IPS-NIHi11 (cell line): ENCODE measurements at places on chromosomes 2 and 18.

DNA sequence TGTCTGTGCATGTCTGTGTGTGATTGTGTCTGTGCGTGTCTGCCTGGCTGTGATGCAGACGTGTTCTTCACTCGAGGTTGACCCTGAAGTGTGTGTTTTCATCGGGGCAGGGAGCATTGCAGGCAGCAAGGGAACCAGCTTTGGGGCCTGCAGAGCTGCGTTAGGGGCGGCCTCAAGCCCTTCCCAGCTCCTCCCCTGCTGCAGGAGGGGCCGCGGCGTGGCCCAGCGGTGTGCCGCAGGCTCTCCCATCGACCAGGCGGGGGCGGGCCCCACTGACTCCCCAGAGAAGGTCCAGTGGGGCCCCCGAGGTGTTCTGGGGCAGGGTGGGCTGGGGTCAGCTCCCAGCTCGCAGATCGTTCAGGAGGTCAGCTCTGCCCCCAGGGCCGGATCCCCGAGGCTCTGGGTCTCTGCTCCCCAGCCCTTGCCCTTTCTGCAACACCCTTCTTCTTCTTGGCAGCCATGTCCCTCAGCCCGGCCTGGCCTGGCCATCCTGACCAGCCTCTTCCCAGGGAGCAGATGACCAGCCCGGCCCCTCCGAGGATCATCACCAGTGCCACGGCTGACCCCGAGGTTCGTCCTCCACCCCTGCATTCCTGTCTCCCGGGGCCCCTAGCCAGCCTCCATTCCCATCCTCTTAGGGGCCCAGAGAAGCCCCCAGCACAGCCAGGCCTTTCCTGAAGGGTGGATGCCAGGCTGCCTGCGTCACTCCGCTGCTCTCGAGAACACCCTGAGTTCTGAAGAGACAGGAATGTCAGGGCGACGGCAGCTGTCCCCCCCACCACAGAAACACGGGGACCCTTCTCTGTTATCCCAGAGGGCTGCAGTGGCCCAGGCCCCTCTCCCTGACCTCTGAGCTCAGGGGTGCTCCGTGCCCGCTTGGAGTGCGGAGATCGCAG, 11.1 kb upstream of the KLHL30 start:
- DNase-seq: peak; percentile 72

- DNase-seq: no peak
These were observed 55.2 kb upstream of the LDLRAD4 start for GRCh38 chr18:13163167-13163927.

DNA sequence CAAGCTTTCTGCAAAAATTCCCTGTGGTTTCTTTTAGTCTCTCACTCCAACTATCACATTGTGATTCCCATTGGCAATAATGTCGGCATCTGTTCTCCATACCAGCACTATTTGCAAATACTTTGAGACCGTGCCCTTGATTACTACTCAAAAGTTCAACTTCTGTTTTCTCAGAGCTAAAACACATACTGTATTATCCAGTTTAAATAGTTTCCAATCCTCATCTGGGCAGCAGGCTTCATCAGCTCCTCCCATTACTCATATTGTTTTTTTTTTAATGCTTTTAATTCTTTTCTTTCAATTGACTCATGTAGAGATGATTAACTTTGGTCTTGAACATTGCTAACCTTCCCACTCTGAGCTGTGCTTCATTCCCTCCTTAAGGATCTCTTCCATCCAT, 135.8 kb downstream of the METTL8 start:
- DNase-seq: no peak

- DNase-seq: no peak
These were observed 66.2 kb downstream of the MDH1 start for GRCh38 chr2:63654959-63655358.

DNA sequence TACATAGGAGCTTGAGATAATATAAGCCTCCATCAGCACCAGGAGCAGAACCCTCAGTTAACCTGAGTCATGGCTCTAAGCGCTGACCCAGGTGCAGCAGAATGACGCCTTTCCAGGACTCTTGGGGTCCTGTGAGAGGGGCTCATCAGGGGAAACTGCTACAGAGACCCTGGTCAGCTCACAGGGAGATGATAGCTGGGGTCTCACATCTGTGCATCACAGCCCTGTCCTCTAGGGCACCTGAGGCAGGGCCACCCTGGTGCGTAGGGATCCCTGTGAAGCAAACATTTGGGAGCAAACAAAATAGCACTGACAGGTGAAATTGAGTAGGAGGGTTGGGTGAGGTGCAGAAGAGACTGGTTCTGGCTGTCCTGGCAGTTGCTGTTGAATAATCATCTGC, 219.2 kb downstream of the SH3RF3 start:
- DNase-seq: no peak

DNA sequence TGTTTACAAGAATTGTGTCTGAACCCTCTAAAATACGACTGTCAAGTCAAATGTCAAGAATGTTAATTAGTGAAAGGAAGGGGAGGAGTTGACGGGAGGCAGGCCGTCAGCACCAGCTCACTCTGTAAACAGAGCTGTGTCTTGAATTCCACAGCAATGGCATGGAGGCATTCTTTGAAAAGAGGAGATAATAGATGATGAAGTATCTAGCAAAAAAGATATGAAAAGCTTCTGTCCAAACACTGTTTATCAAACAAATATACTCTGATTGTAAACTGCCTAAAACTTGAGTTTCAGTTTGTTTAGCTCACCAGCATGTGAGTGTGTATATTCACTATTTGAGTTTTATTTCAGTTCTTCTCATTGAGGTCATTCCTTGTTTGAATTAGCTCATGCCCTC, 94.7 kb upstream of the CDC42EP3 start:
- DNase-seq: no peak
